ENCODE measurements at places on chromosomes 12 and 14.

- DNase-seq, result no peak
These were observed 326.7 kb downstream of the DPF3 start for GRCh38 chr14:72567226-72567625.

GRCh38 chr14:44669496-44669895, 162.4 kb upstream of the FSCB start:
- DNase-seq, result no peak

DNA sequence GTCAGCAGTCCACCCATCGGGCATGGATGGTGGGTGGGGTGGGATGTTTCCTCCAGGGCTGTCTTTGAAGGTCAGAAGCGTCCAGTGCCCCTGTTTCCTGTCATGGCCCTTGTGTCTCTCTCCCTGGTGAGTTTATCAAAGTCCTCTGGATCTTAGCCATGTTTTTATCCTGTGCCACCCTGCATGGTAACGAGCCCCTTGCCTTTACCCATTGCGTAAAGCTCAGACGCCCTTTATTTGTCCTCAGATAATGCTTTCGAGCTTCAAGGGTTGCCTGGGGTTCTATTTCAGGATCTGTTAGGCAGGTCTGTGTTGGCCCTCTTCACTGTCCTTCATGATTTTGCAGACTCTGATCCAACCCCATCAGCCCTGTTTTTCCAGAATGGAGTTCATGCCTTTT, 172.9 kb downstream of the TSPAN9 start:
- DNase-seq, result no peak

DNA sequence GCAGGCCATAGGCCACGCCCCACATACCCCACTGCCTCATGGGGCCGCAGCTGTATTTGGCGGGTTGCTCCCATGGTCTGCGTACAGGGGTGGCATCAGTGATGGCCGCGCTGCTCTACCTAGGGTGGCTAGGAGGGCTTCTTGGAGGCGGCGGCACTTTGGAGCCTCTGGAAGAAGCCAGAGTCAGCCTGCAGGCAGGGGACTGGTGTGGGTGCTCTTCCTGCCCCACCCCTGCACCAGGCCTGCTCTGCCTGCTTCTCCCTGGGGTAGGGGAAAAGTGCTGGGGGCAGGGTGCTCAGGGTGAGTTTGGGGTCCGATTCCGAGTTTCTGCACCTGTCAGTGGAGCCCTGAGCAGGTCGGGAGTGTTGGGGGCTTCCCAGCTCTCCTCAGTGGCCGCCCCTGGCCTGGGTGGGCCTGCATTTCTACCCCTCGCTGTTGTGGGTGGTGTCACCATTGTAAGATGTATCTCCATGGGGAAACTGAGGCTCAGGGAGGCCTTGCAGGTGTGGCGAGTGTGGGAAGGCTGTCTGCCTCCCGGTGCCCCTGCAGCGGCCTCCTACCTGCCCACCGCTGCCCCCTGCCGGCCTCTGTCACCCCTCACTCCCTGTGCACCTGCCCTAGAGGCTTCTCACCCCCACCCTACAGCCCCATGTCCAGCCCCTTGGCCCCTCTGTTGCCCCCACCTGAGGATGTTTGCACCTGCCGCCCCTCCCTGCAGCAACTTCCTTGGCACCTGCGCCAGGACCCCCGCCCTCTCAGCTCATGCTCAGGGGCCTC, 5.5 kb downstream of the CEP170B start:
- peak; percentile 83 for DNase-seq

DNA sequence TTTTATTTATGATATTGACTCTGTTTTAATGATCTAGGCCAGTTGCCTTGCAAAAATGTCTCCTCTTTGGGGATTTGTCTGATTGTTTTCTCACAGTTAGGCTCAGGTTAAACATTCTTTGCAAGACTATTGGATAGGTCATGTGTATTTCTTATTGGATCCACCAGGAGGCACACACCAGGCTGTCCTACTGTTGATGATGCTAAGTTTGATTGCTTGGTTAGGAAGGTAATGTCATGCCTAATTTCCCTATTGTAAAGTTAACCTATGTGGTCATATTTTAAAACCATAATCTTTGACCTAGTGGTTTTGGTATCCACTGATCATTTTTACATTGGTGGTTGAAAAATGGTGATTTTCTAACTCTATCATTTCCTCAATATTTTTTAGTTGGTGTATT, 137.1 kb downstream of the BRMS1L start:
- no peak for DNase-seq

- no peak for DNase-seq
These were observed 28.8 kb downstream of the PHLDA1 start for GRCh38 chr12:76002598-76003354.

GRCh38 chr12:20950248-20950647, 139.7 kb downstream of the SLCO1B3 start:
- DNase-seq, result no peak

- no peak for DNase-seq
These were observed 11.8 kb downstream of the GCH1 start for GRCh38 chr14:54890788-54891187.

GRCh38 chr14:86946446-86946845, 1046.5 kb downstream of the GALC start:
- DNase-seq, result no peak

DNA sequence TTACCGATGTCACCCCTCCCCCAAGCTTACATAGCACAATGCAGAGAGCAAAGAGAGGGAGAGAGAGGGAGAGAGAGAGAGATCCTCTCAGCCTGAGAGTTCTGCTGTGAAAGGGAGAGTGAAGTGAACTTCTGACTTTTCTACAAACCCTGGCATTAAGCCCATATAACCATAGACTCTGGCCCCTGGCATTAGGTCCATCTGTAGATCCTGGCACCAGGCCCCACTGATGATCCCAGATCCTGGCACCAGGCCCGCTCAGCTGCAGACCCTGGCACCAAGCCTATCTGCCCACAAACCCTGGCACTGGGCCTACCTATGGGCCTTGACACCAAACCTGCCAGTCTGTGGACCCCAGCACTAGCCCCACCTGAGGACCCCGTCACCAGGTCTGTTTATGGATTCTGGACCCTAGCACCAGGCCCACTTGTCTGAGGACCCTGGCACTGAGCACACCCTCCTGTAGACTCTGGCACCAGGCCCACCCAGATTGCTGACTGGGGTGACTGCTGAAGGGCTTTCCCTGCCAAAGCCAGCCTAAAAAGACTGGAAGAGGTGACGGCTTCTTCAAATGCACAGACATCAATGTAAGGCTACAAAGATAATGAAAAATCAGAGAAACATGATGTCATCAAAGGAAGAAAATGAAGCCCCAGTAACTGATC, 14.5 kb upstream of the KRT83 start:
- no peak for DNase-seq

DNA sequence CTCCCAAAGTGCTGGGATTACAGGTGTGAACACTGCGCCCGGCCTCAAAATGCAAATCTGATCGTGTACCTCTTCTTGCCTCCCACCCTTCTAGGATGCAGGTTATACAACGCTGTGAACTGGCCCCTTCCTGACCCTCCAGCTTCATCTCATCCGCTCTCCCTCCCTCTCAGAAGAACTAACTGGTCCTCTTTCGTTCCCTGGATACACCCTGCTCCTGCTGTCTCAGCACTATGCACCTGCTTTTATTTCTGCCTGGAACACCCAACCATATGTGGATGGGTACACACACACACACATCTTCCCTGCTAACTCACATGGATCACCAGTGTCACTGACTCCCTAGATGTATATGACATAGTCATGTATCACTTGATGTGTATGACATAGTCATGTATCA, 56.1 kb upstream of the VASH1 start:
- no peak for DNase-seq

GRCh38 chr14:94653321-94653720, 41.1 kb downstream of the SERPINA3 start:
- DNase-seq, result no peak

- no peak for DNase-seq
These were observed at the start of gene TAS2R30 for GRCh38 chr12:11134305-11134704. TAS2R30 (minus strand) TSS chr12:11134644; CDS start chr12:11134244, 400 bp downstream.

DNA sequence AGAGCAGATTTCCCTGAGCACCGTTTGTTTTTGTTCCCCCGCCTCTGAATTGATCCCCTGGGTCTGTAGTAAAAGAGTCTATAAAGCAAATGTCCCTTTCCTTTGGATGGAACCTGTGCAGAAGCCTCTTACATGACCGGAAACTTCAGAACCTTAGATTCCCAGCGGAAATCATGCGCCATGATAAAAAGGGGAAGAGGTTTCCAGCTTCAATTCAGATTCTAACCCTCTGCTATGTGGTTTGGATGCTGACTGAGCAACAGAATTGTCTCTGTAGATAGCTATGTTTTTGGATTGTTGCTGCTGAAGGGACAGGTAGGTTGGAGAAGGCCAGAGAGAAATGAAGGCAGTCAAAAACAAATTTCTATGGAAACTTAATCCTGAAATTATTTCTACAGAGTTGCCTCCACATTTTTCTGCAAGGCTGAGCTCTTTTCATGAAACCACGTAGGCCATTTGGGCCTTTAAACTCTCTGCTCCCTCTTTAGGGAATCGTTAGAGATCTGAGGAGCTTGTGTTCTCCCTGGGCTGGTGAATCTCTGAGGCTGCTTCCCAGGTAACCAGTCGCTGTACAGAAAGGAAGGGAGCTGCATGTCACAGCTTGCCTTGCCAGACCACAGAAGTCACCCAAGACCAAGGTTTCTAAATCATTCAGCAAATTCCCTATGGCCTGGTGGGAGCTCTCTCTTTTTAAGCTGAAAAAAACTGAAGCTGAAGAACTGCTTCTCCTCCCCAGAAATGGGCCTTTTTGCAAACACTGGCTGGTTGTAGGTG, 28.7 kb upstream of the OR10P1 start:
- no peak for DNase-seq

GRCh38 chr12:107159384-107159900, 66.1 kb upstream of the CRY1 start:
- no peak for DNase-seq

- no peak for DNase-seq
These were observed 7.7 kb downstream of the ANKRD9 start for GRCh38 chr14:102501751-102502315.

DNA sequence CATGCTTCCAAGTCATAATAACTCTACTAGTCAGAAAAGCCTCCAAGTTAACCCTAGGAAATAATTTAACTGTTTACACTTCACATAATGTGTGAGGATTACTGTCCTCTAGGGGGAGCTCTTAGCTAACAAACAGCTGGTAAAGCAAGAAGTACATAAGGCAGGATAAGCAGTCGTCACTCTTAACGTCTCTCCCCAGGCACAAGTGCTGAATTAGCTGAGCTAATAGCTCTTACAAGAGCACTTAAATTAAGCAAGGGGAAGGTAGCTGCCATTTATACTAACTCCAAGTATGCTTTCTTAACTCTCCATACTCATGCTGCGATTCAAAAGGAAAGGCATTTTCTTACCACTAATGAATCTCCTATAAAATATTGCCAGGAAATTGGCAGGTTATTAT, 79.3 kb upstream of the TSPAN11 start:
- DNase-seq, result peak; percentile 86

- DNase-seq, result no peak
These were observed 10.7 kb upstream of the TBX3 start for GRCh38 chr12:114694436-114695304.

GRCh38 chr12:48017496-48017895, 13.2 kb upstream of the COL2A1 start:
- no peak for DNase-seq

- DNase-seq, result no peak
These were observed 121.1 kb downstream of the PLXNC1 start for GRCh38 chr12:94269316-94269999.

DNA sequence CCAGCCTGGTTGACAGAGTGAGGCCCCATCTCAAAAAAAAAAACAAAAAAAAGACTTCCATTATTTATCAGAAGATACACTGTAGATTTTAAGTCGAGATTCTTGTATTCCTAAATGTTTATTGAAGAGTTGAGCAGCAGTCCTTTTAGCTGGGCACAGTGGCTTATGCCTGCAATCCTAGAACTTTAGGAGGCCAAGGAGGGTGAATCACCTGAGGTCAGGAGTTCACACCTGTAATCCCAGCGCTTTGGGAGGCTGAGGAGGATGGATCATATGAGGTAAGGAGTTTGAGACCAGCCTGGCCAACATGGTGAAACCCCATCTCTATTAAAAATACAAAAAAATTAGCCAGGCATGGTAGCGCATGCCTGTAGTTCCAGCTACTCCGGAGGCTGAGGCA, 57.6 kb downstream of the HEATR5A start:
- DNase-seq, result no peak

DNA sequence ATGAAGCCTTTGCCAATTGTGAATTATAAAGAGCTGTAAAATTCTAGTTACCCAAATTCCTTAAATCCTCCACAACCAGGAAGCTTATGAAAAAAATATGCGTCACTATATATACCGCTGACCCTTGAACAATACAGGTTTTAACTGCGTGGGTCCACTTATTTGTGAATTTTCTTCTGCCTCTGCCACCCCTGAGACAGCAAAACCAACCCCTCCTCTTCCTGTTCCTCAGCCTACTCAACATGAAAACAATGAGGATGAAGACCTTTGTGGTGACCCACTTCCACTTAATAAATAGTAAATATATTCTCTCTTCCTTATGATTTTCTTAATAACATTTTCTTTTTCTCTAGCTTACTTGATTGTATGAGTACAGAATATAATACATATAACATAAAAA, 42.2 kb downstream of the CMKLR1 start:
- DNase-seq, result no peak

DNA sequence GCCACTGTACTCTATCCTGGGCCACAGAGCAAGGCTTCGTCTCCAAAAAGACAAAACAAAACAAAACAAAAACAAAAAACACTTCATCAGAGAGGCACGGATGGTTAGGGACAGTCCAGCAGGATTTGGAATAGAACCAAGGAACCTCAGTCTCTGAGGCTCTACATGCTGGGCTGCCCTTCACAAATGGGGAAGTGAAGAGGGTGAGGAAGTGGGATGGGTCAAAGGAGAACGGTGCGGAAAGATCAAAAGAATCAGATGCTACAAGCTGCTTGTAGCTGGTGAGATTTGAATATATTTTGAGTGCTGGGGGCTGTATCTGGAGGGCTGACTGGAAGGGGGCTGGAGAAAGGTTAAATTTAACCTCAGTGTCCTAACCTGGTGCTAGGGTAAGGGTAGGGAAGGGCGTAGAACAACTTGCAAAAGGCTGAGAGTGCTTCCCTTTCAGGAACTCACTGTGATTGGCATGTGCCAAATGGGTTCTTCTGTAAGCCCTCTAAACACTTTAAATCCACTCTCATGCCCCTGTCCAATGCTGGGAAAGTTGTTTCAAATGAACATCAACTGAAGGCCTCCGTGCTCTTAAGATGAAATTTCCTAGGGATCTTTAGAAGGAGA, 4.6 kb downstream of the FOXJ2 start:
- DNase-seq, result no peak

DNA sequence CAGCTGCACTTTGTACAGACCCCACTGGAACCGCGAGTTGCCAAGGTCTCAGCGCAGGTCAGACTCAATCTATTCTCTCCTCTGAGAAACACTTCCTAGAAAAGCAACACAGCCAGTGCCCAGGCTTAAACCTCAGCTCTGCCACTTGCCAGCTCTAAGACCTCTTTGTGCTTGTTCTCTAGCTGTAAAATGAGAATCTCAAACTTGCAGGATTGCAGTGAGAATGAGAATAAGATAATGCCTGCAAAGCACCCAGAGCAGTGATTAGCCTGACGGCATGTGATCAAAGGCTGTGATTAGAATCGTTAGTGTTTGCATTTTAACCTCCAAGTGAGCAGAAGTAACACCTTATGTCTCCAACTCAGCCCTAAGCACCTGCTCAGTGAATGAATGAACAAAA, 21.3 kb downstream of the ANO2 start:
- DNase-seq, result no peak

GRCh38 chr12:3250576-3250975, 173.4 kb downstream of the TSPAN9 start:
- DNase-seq, result no peak

- DNase-seq, result no peak
These were observed 34.5 kb upstream of the ATP23 start for GRCh38 chr12:57906821-57907220.

GRCh38 chr12:124426594-124427555, 132.0 kb downstream of the RFLNA start:
- DNase-seq, result no peak

GRCh38 chr12:46903058-46903457, 77.3 kb upstream of the SLC38A4 start:
- DNase-seq, result no peak

Measured in activated CD4-positive, alpha-beta T cell treated with anti-CD3 and anti-CD28 coated beads, Interleukin-2, amount 10 ng/mL, durations not matched to agents 24 days and 14 days (primary cell).